ENCODE measurements at places on chromosomes 5 and 9.

DNA sequence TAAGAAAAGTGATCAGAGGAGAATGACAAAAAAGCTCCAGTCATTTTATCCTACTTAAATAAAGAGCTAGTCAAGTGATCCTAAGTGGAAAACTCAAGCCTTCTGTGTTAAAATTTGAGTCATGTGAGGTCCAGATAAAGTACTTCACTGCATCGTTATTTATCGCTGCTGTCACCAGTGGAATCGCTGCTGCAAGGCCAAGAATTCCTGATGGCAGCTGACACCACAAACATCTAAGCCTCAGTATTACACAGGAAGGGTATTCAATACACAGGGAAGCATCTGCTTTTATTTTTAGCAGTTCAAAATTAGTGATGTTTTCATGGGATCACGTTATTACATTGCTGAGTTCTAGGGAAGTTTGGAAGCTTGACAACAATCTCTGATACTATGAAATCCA lies 190.3 kb downstream of the GOLPH3 start:
- DNase-seq: no peak

DNA sequence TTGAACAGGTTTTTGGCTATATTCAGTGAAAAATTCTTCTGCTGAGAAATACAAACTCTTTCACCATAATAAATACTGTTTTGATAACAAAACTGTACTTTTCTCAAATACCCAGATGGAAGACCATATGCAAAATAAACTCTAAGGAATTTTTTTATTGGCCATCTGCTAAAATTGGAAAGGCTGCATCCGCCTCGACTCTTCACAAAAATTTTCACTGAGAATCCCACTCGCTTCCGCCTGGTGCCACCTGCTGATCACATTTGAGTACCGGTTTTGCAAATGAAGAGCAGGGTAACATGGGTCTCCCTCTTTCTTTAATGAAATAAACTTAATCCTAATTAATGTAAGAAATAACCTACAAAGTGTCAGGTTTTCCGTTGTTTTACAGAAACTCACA lies 76.4 kb downstream of the TTLL11 start:
- no peak for DNase-seq

GRCh38 chr9:113310538-113310937 lies 7.4 kb upstream of the RNF183 start:
- DNase-seq: no peak

GRCh38 chr9:111003182-111003581 lies 35.1 kb downstream of the LPAR1 start:
- DNase-seq: no peak

- no peak for DNase-seq
Observed at GRCh38 chr5:61159070-61159469, 3.2 kb downstream of the SMIM15 start.

- DNase-seq: no peak
Observed at GRCh38 chr5:52452098-52452497, 335.6 kb upstream of the ITGA1 start.

DNA sequence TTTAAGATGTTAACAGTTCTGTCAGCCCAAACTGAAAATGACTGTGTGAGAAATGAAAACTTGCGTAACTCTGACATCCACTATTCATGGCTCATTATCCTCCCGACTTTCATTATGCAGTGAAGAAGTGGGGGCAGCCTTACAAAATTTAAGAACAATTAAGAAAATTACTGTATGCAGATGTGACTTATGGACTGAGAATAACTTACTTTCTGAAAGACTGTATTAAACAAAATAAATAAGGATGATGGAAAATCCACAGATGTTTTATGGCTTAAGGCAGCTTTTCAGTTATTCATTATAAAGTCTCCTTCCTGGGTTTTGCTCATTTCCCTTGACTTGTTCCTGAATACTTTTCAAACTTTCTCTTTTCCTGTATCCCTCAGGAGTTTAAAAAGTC lies 55.2 kb downstream of the GRIN3A start:
- no peak for DNase-seq
